ENCODE measurements at places on chromosomes 6 and 20. TPM values are rescaled to one million over a fixed set of nuclear protein-coding genes. Genes with fewer than 3 reads are reported as not detected.
A peak's percentile ranks its signal among the peaks of the same experiment; 100 is the strongest.

The PREX1 gene
- 18.6 TPM for total RNA-seq

The RNF114 gene
- 109 TPM for total RNA-seq

The SH3BGRL2 gene
- total RNA-seq: 61.2 TPM

The CRIP3 gene
- 4.5 TPM for total RNA-seq

The RWDD2A gene
- total RNA-seq: 1.3 TPM

DNA sequence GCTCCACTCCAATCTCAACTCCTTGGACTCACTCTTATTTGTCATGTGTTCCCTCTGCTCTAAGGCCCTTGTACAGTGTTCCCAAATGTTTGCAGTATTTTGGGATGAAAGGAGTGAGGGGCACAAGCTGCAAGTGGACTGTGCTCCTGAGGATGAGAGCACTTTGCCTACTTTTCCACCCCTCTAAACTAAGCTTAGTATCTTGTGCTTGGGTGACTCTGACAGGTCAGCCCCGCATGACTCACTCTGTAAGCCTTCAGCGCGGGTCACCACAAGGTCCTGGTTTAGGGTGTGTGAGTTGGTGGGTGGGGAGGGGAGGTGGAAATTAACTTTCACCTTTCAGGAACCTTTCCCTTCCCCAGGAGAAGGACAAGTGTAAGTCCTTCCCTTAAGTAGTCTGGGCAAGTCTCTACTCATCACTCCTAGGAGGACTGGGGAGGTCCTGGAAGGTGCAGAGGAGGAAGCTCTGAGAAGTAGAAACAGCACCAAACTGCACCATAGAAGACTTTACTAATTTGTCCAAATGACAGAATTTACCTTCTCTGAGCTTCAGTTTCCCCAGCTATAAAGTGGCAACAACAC, 68.8 kb upstream of the EPB41L1 start:
- DNase-seq: no peak

DNA sequence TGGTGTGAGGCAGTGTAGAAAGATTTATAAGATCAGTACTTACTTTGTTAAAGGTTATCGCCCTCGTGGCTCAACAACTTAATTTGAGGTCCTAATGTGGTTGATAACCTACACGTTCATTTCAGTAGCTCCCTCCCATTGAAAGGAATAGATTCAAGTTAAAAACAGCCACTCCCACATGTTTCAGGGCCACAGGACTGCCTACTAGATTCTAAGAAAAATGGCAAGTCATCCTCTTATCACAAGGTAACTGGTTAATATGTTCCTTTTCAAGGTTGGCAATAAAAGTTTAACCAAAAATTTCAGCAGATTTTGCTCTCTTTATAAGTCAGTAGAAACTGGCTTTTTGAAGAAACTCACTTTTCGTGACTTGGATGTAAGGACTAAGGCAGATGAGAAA, 17.1 kb downstream of the GSTA2 start:
- no peak for DNase-seq

- DNase-seq: peak; percentile 27
Observed at GRCh38 chr6:118787724-118788423, 106.1 kb upstream of the ASF1A start.

DNA sequence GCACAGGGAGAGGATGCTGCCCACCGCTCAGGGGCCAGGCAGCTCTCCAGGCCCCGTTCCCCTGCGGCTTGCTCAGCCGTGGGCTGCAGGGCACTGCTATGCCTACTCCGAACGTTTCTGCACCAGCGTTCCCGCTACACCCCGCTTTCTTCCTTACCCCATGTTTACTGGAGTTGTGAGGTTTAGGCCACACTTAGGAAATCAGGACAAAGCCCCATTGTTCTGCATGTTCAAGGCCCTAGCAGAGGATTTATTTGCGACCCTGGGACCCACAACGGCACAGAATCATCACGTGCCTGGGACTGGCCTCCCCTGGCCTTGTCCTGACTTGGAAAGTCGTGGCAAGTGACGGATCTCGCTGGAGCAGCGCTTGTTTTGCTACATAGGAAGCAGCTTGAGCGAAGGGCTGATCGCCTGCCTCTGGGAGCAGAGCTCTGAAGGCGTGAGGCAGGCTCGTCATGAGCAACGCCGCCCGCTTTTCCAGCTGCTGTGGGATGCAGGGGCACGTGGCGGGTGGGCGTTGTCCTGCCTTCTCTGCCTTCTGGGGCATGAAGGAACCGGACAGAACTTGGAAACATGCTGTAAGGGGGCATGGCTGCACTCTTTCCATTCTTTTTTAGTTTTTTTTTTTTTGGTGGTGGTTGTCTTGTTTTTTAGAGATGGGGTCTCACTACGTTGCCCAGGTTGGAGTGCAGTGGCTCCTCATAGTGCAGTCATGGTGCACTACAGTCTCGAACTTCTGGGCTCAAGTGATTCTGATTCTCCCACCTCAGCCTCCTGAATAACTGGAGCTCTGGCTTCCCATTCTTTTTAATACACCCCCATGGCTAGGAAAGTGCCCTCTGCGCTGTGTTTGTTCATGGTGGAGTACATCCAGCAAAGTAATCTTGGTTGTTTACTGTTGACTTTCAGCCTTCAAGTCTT, 14.6 kb upstream of the TMEM181 start:
- peak; percentile 63 for DNase-seq

- no peak for DNase-seq
Observed at GRCh38 chr6:96899451-96899998, 1.8 kb upstream of the NDUFAF4 start.

DNA sequence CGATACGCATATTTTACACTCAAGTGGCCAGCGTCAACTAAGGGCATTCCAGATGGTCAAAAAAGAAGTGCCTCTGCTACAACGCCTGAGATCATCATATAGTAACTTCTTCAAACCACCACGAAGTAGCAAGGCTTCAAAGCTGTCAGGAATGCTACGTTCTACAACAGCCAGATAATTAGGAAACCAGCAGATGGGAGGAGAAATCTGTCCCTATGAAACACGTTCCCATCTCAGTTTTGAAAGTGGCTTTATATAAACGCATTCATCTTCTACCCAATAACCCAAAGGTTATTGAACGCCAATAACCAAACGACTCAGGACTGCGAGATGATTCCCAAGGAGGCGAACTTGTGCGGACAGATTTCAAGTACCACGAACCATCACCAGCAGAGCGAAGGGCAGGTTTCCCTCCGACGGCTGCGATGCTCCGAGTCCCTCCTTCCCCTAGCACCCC, 1.2 kb downstream of the ABHD12 start:
- DNase-seq: no peak

DNA sequence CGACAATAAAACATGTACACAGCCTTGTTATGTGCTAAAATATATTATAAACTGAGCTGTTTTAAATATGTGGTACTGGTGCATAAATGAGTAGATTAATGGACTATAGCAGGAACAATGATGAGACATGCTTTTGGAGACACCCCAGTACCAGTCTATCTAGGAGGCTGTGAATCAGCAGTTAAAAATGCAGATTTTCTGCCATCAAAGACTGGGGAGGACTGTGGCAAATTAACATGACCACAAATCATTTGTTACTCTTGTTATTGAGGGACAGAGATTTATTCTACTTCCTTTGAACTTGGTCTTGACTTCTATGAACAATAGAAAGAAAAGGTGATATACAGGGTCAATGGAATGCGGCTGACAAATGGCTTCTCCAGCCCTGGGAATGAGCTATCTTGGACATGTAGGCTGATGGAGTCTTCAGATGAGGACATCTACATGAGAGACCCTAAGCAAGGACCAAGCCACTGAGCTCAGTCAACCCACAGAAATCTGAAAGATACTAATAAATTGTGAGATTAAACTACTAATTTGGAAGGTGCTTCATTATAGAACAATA, 551.7 kb upstream of the GJE1 start:
- no peak for DNase-seq

- DNase-seq: no peak
Observed at GRCh38 chr20:49916146-49917002, 1.0 kb upstream of the SPATA2 start.

- no peak for DNase-seq
Observed at GRCh38 chr6:80921861-80922460, 815.5 kb downstream of the BCKDHB start.

Data from lower leg skin (tissue), 4 donors.